ENCODE measurements at places on chromosomes 5 and 9.

- DNase-seq = no peak
Measured at GRCh38 chr5:44619875-44620610, 188.7 kb upstream of the MRPS30 start.

DNA sequence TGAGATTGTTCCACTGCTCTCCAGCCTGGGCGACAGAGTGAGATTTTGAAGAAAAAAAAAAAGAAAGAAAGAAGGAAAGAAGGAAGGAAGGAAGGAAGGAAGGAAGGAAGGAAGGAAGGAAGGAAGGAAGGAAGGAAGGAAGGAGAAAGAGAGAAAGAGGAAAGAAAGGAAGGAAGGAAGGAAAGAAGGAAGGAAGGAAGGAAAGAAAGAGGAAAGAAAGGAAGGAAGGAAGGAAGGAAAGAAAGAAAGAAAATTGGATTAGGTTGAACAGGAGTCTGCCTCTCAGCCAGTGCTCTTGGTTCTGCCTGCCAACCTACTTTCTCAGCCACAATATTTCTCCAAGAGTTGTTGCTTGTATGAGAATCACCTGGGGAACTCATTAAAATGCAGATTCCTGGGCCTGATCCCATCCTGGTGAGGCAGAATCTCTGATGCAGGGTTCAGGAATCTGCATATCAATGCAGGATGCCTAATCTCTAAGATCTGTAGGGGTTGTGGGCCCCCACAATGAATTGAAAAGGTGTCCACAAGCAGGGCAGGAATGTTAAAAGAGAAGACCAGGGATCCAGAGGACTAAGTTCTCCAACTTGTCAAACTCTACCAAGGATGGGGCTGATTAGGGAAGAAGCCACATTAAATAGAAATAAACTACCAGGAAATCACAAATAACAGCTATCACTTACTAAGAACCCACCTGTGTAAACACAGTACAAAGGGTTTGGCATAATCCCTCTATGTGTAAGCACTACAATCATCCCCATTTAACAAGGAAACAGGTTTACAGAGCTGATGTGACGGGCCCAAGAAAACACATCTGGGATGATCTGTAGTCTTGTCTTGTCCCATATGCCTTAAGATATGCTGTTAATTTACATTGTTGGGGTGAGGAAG is 23.4 kb upstream of the GALNT10 start:
- peak; percentile 40 for DNase-seq

DNA sequence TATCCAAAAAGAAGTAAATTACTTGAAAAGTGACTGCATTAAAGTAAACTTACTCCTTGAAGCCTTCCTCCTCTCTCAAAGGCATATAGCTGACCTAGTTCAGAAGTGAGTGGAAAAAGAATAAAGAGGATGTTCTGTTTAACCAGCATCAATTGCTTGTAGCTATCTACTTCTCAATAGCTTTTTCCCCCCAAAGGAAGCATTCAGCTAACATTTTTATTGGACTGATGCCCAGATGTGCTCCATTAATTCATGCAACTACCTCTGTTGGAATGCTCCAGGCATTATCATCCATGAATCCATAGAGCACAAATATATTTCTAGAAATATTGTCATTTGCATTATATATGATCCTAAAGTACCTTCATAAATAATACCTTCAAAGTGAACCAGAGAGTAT is 132.8 kb downstream of the RASEF start:
- no peak for DNase-seq

DNA sequence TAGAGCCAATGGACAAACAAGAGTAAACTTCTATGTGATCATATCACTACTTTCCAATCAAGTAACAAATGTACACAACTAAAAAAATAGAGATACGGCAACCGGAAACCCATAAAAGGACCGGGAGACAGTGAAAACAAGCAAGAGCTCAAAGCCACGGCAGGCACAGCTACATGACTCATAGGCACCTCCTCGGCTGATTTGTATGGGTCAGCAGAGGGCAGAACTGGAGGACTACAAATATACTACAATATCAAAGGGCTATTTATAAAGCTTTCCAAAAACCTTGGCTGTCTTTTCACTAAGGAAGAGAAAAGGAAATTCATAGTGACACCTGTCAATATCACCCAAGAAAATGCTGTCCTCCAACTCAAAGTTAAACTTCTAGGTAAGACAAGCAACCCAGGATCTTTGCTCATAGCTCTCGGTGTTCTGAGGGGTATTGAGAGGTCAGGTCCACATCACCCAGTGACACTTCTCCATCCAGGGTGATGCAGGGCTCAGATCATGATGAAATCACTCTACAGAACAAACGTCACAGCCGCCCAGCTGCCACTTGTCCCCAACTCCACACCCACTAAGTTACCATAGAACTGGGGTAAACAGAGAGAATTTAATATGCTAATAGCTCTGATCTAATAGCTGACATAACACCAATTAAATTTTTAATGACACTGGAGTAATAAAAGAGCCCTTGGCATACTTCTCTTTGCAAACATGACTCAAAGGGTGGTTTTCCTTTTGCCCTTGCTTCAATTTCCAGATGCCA is 41.3 kb downstream of the PFDN1 start:
- DNase-seq = peak; percentile 67

GRCh38 chr5:127228540-127229184 is 61.9 kb upstream of the MEGF10 start:
- DNase-seq = peak; percentile 39

DNA sequence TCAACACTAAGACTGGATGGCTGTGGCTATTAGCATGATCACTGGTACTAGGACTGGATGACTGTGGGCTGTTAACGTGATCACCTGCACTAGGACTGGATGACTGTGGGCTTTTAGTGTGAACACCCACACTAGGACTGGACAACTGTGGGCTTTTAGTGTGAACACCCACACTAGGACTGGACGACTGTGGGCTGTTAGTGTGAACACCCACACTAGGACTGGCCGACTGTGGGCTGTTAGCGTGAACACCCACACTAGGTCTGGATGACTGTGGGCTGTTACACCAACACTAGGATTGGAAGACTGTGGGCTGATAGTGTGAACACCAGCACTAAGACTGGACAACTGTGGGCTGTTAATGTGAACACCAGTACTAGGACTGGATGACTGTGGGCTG is 329.2 kb downstream of the OSTF1 start:
- DNase-seq = no peak

GRCh38 chr9:107935931-107936330 is 446.4 kb upstream of the KLF4 start:
- peak; percentile 37 for DNase-seq

DNA sequence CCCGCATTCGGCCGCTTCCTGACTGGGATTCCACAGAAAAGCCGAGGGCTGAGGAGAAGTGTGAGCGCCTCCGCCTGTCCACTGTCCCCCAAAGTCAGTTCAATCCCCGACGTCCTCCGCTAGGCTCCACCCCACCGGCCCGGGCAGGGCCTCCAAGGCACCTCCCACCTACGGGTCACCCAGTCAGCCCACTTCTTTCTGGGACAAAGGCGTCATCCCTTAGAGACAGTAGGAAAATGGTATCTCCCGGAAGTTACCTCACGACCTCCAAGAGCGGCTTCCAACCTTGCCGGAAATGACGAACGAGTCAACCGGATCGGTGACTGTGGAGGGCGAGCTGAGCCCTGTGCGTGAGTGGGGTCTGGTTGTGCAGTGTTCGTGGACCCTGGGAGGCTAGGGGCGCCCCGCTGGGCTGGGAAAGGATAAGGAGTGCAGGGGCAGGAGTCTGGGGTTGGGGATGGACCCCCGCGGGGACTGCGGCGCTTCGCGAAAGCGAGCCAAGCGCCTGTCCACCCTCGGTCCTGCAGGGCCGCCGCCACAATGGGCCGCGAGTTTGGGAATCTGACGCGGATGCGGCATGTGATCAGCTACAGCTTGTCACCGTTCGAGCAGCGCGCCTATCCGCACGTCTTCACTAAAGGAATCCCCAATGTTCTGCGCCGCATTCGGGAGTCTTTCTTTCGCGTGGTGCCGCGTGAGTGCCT is at the start of the genes GDF9 and UQCRQ:
Gene GDF9 (minus strand): TSS at position 128 of the 704 bp plus-strand sequence. CDS start 1,936 bp downstream, outside the sequence.
Gene UQCRQ (plus strand): TSS at position 301 of the 704 bp plus-strand sequence. CDS start 240 bp downstream, at position 541.
- peak; percentile 99 for DNase-seq

DNA sequence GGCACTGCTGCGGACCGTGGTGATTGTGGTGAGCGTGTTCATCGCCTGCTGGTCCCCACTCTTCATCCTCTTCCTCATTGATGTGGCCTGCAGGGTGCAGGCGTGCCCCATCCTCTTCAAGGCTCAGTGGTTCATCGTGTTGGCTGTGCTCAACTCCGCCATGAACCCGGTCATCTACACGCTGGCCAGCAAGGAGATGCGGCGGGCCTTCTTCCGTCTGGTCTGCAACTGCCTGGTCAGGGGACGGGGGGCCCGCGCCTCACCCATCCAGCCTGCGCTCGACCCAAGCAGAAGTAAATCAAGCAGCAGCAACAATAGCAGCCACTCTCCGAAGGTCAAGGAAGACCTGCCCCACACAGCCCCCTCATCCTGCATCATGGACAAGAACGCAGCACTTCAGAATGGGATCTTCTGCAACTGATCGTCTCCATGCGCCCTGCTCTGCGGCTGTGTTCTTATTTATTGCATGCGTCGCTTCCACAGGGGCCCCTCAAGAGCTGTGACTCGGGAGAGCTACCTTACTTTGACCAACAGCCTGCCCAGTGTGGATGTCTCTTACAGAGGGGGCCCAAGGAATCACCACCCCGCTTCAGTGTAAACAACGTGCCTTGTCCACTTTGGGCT is 10.8 kb downstream of the S1PR3 start:
- no peak for DNase-seq

GRCh38 chr5:118692811-118693342 is 295.5 kb downstream of the DTWD2 start:
- DNase-seq = no peak

DNA sequence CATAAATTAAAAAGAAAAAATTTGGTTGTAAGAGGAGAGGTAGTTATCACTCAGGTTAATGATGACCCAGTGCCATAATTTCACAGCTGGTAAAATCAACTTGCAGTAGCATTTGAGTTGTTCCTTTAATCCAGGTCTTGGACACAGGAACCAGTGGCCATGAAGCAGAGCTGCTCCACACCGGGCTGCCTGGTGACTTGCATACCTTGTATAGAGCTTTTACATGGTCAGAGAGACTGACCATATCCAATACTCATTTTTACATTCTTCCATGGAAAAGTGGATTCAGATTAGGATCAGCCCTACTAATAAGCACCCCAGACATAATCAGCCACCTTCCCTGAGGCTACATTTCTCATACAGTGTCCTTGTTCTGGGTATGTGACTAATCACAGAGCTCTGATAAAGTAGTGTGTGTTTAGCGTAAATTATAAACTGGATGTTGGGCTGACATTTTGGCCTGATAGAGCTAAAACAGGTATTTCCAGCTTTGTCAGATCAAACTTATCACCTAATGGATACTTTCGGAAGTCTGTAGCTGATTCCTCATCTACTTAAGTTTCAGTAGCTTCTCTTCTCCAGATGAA is 77.0 kb upstream of the ZSWIM6 start:
- no peak for DNase-seq
